Stimulated activated CD8-positive, alpha-beta memory T cell treated with anti-CD3 and anti-CD28 coated beads, Interleukin-7, amount 100 ng/mL, for 48 hours (primary cell): ENCODE measurements at places on chromosomes 3 and 15.

DNA sequence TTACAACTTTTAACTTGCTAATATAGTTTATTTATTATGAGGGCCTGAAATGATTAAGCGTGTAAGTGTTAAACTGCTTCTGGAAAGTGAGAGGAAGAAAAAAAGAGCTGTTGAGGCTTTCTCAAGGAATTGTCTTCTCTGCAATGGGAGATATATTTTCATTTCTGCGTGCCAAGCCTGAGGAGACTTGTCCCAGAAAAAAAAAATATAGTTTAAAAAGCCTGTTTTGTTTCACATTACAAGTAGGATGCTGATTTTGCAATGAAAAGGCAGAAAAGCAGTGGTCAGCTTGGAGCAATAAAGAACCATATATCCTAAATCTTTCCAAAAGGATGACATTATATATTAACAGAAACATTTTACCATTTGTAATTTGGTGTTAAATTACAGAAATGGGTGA lies 115.5 kb downstream of the GMNC start:
- no peak for DNase-seq

- DNase-seq, result no peak
Measured at GRCh38 chr3:66411961-66412887, 88.6 kb downstream of the LRIG1 start.

DNA sequence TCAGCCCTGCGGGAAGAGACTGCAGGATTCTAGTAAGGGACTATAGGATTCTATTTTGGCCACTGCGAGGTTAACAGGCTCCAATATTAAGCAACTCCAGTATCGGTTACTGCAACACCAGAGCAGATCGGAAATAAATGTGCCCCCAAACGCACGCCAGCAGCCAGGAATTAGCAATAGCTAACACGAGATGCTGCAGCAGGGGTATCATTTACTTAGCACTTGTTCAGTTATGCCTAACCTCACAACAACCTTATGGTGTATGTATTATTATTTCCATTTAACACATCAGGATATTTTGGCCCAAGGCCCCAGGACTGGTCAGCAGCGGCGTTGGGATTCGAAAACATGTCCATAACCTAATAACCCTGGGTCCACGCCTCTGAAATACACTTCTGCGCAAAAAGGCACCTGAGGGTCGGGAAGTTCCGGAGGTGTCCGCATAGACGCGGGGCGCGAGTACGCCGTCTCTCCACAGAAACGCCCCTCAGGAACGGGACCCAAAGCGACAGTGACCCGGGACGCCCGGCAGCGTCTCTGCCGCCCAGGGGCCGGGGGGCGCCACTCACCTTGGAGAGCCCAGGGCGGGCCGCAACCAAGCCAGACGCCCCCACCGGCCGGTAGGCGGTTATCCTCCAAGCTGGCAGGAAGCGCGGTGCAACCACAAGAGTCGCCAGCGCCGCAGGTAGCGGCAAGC lies 681 bp downstream of the PIK3CB start:
- no peak for DNase-seq

GRCh38 chr3:175713268-175713667 lies 854.1 kb downstream of the NAALADL2 start:
- DNase-seq, result no peak

GRCh38 chr3:31934018-31934417 lies 47.0 kb downstream of the OSBPL10 start:
- DNase-seq, result no peak

GRCh38 chr3:188974856-188975599 lies 196.7 kb upstream of the TPRG1 start:
- DNase-seq, result no peak

DNA sequence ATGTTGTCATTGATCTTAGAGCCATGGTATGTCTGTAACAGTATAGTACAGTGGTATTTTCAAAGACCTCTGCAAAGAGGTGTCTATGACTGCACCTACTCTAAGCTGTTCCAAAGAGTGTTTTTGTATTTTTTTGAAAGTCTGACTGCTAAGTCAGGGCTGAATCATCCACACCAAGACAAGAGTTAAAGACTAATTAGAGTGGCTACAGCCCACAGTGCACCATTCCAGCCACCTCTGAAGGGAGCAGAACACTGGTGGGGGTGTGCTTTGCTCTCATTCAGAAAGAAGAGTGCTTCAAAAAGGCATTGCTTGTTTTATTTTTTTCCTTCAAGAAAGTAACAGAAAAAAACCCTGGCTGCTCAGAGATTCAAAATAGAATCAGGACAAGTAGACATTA lies 301.4 kb downstream of the GABRG3 start:
- no peak for DNase-seq
